ENCODE measurements at places on chromosomes 7 and 10. TPM values are rescaled to one million over a fixed set of nuclear protein-coding genes. Genes with fewer than 3 reads are reported as not detected.

EXOC6 gene
- 1.1 TPM for total RNA-seq

PAX4 gene
- total RNA-seq, result not detected

HECW1 gene
- 3.6 TPM for total RNA-seq

CABCOCO1 gene
- 3.4 TPM for total RNA-seq

INMT gene
- total RNA-seq, result 219 TPM

CLDN4 gene
- total RNA-seq, result 0.54 TPM

OR2A25 gene
- not detected for total RNA-seq

PLXNA4 gene
- 3.0 TPM for total RNA-seq

NPFFR1 gene
- not detected for total RNA-seq

LRWD1 gene
- 18.6 TPM for total RNA-seq

ZPBP gene
- total RNA-seq, result not detected

CHAT gene
- not detected for total RNA-seq

STAG3 gene
- total RNA-seq, result 0.90 TPM

CNNM1 gene
- total RNA-seq, result 0.09 TPM

COBL gene
- not detected for total RNA-seq

LLCFC1 gene
- not detected for total RNA-seq

FEZF1 gene
- total RNA-seq, result not detected

OR2A5 gene
- not detected for total RNA-seq

TRIM50 gene
- total RNA-seq, result not detected

TMEM176A gene
- total RNA-seq, result not detected

HOXA10 gene
- 0.08 TPM for total RNA-seq

AKR1C8 gene
- not detected for total RNA-seq

PLAC9 gene
- 78.7 TPM for total RNA-seq

AKR1E2 gene
- 4.6 TPM for total RNA-seq

MMRN2 gene
- total RNA-seq, result 5.1 TPM

CRTAC1 gene
- total RNA-seq, result not detected

SLC29A4 gene
- 0.90 TPM for total RNA-seq

VSTM4 gene
- total RNA-seq, result 4.7 TPM

ELOVL3 gene
- 0.09 TPM for total RNA-seq

GTPBP4 gene
- 81.8 TPM for total RNA-seq

ACSM6 gene
- not detected for total RNA-seq

HMX3 gene
- total RNA-seq, result not detected

EEF1AKMT2 gene
- total RNA-seq, result 25.3 TPM

HIPK2 gene
- 28.8 TPM for total RNA-seq

CLIP2 gene
- total RNA-seq, result 89.9 TPM

AKR1D1 gene
- not detected for total RNA-seq

TEX47 gene
- not detected for total RNA-seq

CPA1 gene
- total RNA-seq, result 0.45 TPM

CPED1 gene
- total RNA-seq, result 30.0 TPM

FGFR2 gene
- not detected for total RNA-seq

NXPH1 gene
- total RNA-seq, result not detected

TMEM229A gene
- 3.8 TPM for total RNA-seq

SH2D4B gene
- not detected for total RNA-seq

GIMAP1 gene
- total RNA-seq, result not detected

PLAU gene
- 21.6 TPM for total RNA-seq

ACTL6B gene
- total RNA-seq, result not detected

NAT16 gene
- total RNA-seq, result not detected

GRK5 gene
- 20.5 TPM for total RNA-seq

HTR7 gene
- 0.25 TPM for total RNA-seq

ST8SIA6 gene
- total RNA-seq, result 0.09 TPM

SKAP2 gene
- 18.8 TPM for total RNA-seq

MKX gene
- total RNA-seq, result 0.25 TPM

FBXL13 gene
- total RNA-seq, result 3.4 TPM

All from fibroblast of the aortic adventitia (primary cell).